Activated T-helper 2 cell treated with anti-CD3 and anti-CD28 coated beads, Interferon-gamma antibody, Interleukin-2, Interleukin-4, amounts not matched to agents 10 μg/mL and 5 μg/mL and 100 μg/mL, durations not matched to agents 14 hours and 24 hours and 36 hours (primary cell): ENCODE measurements at places on chromosomes 3 and 15.

DNA sequence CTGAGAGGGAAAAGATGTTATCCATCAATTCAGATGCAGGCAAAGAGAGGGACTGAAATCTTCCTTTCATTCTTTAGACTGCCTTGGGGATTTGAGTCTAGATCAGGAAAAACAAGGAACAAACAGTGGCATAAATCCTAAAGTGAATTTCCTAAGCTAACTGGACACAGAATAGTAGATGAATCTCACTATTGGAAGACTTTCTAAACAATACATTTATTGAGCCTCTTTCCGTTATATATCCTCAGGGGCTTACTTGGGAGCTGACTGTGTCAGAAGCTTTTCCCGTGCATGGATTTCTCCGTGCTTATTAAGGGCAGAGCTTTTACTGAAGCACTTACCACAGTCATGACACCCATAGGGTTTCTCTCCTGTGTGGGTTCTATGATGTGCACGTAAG lies 10.0 kb downstream of the ZSCAN29 start:
- H3K4me1 ChIP-seq: no peaks in the 10 kb centered on the region
- no peaks in the 10 kb centered on the region for H3K27me3 ChIP-seq
- H3K4me3 ChIP-seq: no peak overlapping the region
- DNase-seq: no peak

GRCh38 chr3:43243590-43244587 lies 42.5 kb upstream of the SNRK start:
- H3K4me1 ChIP-seq: peaks cover 24% of the 10 kb centered on the region
- H3K27ac ChIP-seq: no peak overlapping the region
- no peak overlapping the region for H3K4me3 ChIP-seq
- DNase-seq: no peak
- no peaks in the 10 kb centered on the region for H3K36me3 ChIP-seq

- H3K4me1 ChIP-seq: peaks cover 29% of the 10 kb centered on the region
- H3K36me3 ChIP-seq: peaks cover 20% of the 10 kb centered on the region
- H3K27me3 ChIP-seq: peaks cover 30% of the 10 kb centered on the region
These were observed 1.7 kb downstream of the CMTM8 start for GRCh38 chr3:32240159-32240545.

- no peaks in the 10 kb centered on the region for H3K27me3 ChIP-seq
- H3K4me1 ChIP-seq: peaks cover 6% of the 10 kb centered on the region
- DNase-seq: no peak
- H3K4me3 ChIP-seq: no peak overlapping the region
- H3K36me3 ChIP-seq: no peaks in the 10 kb centered on the region
These were observed 226.9 kb downstream of the ADAMTS9 start for GRCh38 chr3:64460877-64461276.

- no peak for DNase-seq
- H3K27me3 ChIP-seq: no peaks in the 10 kb centered on the region
- no peak overlapping the region for H3K4me3 ChIP-seq
These were observed 188.0 kb downstream of the MEIS2 start for GRCh38 chr15:36912311-36912712.

DNA sequence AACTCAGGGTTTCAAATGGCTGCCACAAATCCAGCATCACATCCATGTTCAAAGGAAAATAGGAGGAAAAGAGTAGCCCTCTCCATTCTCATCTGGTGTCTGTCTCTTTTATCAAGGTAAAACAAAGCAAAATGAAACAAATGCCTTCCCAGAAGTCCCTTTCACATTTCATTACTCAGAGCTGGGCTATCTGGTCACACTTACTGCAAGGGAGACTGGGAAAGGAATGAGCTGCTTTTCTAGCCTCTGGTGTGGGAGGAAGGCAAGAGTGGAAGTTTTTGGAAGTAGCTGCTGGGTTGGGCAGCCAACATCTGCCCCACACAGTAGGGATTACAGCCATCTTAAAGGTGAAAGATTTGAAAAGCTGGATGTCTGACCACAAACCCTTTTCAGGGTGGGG lies 51.8 kb downstream of the KLF15 start:
- H3K36me3 ChIP-seq: no peaks in the 10 kb centered on the region
- H3K4me1 ChIP-seq: no peaks in the 10 kb centered on the region
- DNase-seq: no peak
- no peak overlapping the region for H3K27ac ChIP-seq

DNA sequence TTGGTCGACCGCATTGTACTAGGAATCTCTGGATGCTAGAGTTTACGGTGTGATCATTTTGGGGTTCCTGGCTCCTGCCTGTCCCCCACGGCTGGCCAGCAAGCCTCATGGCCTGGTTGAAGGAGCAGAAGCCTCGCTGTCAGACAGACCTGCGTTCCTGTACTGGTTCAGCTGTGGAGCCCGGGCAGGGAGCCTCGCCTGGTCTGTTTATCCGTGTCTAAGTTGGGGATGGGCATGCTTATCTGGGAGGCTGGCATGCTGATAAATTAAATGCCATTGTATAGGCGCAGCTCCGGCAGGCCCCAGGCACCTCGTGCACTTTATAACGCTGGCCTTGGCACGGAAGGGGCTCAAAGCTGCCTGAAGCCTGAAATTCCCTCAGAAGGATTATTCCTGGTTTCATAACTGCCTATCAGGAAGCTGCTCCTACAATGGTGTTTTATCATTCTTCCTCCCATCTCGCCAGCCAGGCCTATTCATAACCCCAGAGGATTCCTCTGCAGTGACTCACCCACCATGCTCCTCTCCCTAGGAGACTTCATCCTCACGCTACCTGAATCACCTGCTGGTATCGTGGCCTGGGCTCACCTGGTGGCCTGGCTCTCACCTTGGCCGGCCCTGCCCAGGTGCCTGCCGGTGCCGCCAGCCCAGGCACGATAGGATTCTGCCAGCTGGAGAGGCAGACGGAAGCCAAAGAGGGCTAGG lies 110.9 kb downstream of the ASB7 start:
- no peaks in the 10 kb centered on the region for H3K4me1 ChIP-seq
- no peaks in the 10 kb centered on the region for H3K36me3 ChIP-seq
- DNase-seq: no peak
- no peak overlapping the region for H3K4me3 ChIP-seq

DNA sequence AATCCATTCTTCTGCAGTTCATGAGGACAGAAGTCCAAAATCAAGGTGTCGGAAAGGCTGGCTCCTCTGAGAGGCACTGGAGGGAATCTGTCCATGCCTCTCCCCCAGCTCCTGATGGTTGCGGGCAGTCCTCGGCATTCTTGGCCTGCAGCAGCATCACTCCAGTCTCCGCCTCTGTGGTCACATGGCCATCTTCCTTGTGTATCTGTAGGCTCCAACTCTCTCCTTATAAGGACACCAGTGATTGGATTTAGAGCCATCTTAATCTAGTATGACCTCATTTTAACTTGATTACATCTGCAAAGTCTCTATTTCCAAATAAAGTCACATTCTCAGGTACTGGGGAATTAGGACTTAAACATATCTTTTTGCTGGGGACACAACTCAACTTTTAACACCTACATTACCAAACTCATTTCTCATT lies 56.0 kb upstream of the FLNB start:
- no peaks in the 10 kb centered on the region for H3K27me3 ChIP-seq
- peaks cover 5% of the 10 kb centered on the region for H3K4me1 ChIP-seq
- H3K4me3 ChIP-seq: no peak overlapping the region
- H3K27ac ChIP-seq: no peak overlapping the region
- no peaks in the 10 kb centered on the region for H3K36me3 ChIP-seq

- H3K4me1 ChIP-seq: peaks cover 12% of the 10 kb centered on the region
- no peak for DNase-seq
- H3K4me3 ChIP-seq: no peak overlapping the region
- H3K27me3 ChIP-seq: peaks cover 16% of the 10 kb centered on the region
These were observed 3.7 kb upstream of the SQOR start for GRCh38 chr15:45630917-45631691.

GRCh38 chr15:65833501-65834205 lies 35.6 kb upstream of the RAB11A start:
- no peaks in the 10 kb centered on the region for H3K36me3 ChIP-seq
- no peaks in the 10 kb centered on the region for H3K27me3 ChIP-seq
- H3K4me1 ChIP-seq: peaks cover 39% of the 10 kb centered on the region
- no peak for DNase-seq

DNA sequence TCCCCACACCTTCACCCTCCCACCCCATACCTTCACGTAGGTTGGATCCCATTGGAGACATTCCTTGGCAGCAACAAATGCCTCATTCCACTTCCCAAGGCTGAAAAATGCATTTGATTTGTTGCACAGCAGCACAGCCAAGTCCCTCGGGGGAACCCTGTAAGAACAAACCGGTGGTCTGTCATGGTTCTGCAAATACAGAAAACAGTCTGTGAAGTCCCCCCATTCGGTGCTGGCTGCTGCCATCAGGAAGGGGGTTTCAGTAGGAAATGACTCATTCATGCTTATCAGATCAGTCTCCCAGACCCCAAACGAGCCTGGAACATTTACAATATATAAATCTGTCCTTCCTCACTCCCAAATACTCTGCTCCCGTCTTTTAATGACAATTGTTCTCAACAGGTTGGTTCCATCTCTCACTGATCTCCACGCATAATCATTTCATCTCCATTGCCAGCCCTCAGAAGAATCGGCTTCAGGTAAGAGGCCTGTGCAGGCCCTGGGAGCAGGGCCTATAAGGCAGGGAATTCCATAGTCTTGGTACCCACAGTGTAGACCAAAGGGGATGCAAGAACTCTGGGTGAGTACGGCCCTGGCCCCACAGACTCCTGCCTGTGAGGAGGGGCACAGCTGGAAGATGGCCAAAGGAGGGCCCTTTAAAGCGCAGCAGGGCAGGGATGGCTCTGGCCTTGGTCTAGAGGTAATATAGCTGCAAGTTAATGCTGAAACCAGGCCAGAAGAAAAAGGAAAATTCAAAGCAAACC lies 41.6 kb downstream of the TRANK1 start:
- DNase-seq: no peak
- H3K27ac ChIP-seq: no peak overlapping the region
- H3K4me1 ChIP-seq: peaks cover 46% of the 10 kb centered on the region
- no peak overlapping the region for H3K4me3 ChIP-seq
- peaks cover 3% of the 10 kb centered on the region for H3K27me3 ChIP-seq
- H3K36me3 ChIP-seq: peaks cover 20% of the 10 kb centered on the region

- no peak overlapping the region for H3K4me3 ChIP-seq
- peaks cover 18% of the 10 kb centered on the region for H3K36me3 ChIP-seq
- H3K27ac ChIP-seq: no peak overlapping the region
These were observed 59.7 kb downstream of the ITPR1 start for GRCh38 chr3:4552811-4553210.

GRCh38 chr3:192038726-192039125 lies 577.8 kb downstream of the PYDC2 start:
- no peak overlapping the region for H3K27ac ChIP-seq
- no peak overlapping the region for H3K4me3 ChIP-seq
- no peaks in the 10 kb centered on the region for H3K36me3 ChIP-seq
- no peaks in the 10 kb centered on the region for H3K4me1 ChIP-seq
- no peak for DNase-seq

DNA sequence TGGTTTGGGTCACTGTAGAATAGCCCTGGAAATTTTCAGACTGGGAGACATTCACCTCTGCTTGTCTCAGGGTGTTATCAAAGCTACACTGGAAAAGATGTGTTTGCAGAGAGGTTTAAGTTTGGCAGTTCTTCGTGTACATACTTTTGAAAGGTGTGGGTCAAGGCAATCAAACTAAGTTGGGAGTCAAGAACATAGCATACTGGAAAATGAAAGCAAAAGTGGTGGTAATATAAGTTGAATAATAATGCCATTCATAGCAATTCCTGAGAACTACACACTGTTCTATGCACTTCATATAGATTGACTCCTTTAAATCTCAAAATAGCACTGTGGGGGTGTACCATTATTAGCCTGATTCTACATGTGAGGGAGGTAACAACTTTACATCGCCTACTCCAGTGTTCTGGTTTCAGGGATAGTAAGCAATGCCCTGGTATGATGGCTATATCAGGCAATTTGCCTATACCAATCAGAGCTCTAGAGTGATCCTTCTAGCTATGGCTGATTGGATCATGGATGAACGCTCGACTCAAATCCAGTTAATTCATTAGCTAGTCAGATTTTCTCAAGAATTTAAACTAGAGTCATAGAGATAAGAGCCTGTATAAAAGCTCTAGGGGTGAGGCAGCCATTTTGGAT lies 44.6 kb upstream of the RASGRP1 start:
- H3K36me3 ChIP-seq: peaks cover 5% of the 10 kb centered on the region
- H3K27me3 ChIP-seq: no peaks in the 10 kb centered on the region
- peak overlapping the region; percentile 96 for H3K27ac ChIP-seq
- no peak for DNase-seq
- no peak overlapping the region for H3K4me3 ChIP-seq
- peaks cover 78% of the 10 kb centered on the region for H3K4me1 ChIP-seq

- no peak for DNase-seq
- peaks cover 59% of the 10 kb centered on the region for H3K4me1 ChIP-seq
- peaks cover 45% of the 10 kb centered on the region for H3K36me3 ChIP-seq
- peak overlapping the region; percentile 71 for H3K27ac ChIP-seq
- no peaks in the 10 kb centered on the region for H3K27me3 ChIP-seq
These were observed 13.8 kb downstream of the SQOR start for GRCh38 chr15:45648521-45649200.

DNA sequence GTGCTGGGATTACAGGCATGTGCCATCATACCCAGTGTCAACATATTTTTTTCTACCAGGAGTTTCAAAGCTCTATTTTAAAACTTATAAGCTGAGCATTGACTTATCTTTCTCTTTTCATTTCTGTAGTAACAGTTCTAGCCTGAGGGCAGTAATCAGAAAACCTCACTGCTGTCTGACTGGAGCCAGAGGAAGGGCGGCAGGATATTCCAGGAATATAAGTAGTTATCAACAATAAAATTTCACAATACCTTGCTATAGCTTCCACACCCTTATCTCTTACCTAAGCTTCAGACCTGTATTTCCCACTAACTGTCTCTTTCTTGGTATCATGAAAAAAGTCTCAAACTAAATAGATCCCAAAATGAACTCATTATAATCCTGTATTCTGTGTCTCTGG lies 5.1 kb upstream of the NEDD4 start:
- H3K27ac ChIP-seq: no peak overlapping the region
- H3K27me3 ChIP-seq: peaks cover 63% of the 10 kb centered on the region
- H3K36me3 ChIP-seq: no peaks in the 10 kb centered on the region
- peaks cover 2% of the 10 kb centered on the region for H3K4me1 ChIP-seq
- DNase-seq: no peak

DNA sequence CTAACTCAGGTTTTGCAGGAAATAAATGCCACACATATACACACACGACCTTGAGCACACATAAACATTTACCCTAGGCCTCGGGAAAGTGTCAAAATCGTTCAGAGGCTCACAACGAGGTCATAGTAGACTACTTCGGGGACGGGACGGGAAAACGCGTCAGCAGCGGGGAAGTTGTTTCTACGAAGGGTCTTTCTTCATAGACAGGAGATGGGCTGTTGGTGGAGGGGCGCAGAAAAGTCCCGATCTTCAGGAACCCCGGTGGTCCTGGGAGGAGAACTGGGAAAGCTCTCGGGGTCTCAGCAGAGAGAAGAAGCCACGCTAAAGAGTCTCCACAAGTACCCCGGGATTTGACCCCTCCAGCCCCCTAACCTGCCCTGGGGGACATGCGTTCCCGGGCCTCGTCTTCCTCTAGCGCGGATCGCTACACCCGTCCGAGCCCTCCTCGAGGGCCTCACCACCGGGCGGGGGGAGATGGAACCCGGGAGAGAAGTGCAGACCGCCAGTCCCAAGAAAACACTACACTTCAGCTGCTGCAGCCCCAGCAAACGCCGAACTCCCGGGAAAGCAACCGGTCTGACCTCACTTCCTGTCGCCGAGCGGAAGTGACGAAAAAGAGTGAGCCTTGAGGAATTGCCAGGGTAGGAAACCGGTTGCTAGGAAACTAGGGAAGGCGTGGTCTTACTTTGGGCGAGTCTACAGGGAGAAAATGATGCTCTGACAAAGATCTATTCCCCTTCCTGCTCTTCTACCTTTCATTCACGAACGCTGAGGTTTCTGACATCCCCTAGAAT lies at the start of gene PIK3R4:
Gene PIK3R4 (minus strand): TSS at position 584 of the 794 bp plus-strand sequence. CDS start 1,611 bp downstream, outside the sequence.
- peak; percentile 94 for DNase-seq
- no peaks in the 10 kb centered on the region for H3K27me3 ChIP-seq
